Activated gamma-delta T cell treated with anti-CD3 and anti-CD28 coated beads, Interleukin-2, amount 50 U/mL, for 16 hours (primary cell): ENCODE measurements at places on chromosomes 16 and 17.

DNA sequence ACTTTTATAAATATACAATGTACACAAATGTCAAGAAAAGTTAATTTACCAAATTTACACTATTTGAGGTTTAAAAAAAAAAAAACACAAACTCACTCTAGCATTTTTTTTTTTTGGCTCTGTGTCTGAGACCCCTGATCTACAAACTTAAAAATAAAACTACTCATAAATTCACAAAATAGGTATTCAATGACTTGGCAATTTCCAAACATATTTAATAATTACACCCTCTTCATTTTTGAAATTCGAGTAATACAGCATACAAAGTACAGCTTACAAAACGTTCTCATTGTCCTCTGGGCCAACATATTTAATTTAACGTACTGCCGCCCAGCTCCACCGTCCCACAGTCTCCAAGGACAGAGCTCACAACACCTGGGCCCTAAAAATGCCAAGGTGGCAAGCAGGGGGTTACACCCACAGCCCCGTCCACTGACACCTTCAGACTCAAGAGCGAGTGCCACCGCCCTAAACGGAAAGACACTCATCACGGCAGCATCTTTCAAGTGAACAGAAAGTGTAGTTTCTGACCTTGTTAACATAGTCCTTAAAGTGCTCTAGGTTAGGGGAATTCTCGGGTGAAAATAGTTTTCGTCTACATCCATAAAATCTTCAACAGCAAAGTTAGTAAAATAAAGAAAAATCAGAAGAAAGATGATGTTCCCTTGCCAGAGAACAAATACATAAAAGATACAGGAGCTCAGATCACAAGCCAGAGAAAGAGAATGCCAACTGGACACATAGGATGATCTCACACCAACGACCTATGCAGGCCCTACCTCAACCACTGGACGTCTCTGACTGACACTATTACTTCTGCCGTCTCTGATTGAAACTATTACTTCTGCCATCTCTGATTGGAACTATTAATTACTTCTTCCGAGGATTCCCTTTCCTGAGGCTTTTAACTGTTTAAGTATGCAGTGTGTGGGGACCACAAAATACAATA, 4.2 kb downstream of the ADCY9 start:
- DNase-seq: no peak

- DNase-seq: no peak
Observed at GRCh38 chr17:39177256-39177655, 11.3 kb upstream of the ARL5C start.

- DNase-seq: no peak
Observed at GRCh38 chr16:12917653-12918052, 16.3 kb downstream of the SHISA9 start.

GRCh38 chr17:68178831-68179230, 69.0 kb upstream of the AMZ2 start:
- DNase-seq: no peak

DNA sequence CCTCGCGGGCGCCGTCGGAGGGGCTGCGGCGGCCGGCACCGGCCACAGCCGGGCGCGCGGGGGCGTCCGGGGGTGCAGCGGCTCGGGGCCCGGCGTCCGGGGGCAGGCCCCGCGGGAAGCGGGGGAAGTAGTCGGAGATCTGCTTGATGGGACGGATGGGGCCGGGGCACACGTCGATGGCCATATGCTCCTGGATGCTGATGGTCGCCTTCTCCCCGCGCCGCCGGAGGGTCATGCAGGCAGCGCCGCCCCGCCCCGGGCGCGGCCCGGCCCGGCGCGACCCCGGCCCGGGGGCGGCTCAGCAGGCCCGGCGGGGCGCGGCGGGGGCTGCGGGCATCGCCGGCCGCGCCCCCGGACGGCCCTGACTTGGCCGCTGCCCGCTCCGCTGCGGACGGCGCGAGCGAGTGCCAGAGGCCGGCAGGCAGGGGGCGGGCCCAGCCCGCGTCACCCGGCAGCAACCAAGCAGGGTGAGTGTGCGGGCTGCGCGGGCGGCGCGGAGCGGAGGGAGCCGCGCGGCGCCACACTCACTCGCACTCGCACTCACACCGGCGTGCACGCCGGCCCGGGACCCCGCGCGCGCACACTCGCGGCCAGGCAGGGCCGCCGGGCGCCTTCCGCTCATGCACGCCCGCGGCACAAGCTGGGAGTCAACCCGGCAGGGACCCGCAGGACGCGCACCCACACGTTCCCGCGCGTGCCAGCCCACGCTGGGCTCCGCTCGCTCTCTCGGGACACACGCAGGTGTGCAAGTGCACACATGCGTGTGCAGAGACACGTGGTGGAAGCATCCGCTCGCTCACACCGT, at the start of gene DOC2B:
Gene DOC2B, minus strand, starts transcription at position 406 of the 805 bp plus-strand sequence. Its CDS starts 171 bp downstream, at position 235.
- DNase-seq: no peak

GRCh38 chr16:74795104-74795503, 20.5 kb upstream of the FA2H start:
- no peak for DNase-seq

DNA sequence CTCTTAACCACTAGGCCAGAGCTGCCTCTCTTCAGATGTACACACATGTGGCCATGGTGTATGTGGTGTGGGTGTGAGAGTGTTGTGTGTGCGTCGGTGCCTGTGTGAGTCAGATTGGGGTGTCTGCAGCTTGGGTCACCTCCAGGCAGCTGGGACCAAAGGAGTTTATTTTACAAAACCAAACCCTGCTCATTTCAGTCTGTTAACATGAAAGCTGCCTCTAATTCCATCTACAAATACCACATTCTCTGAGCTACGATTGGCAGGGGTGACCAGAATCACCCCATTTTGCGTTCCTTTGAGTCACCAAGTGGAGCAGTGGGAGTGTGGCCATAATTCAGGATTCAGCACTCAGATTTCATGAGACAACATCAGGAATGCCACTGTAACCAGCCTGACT, 105.3 kb downstream of the IRX5 start:
- no peak for DNase-seq

DNA sequence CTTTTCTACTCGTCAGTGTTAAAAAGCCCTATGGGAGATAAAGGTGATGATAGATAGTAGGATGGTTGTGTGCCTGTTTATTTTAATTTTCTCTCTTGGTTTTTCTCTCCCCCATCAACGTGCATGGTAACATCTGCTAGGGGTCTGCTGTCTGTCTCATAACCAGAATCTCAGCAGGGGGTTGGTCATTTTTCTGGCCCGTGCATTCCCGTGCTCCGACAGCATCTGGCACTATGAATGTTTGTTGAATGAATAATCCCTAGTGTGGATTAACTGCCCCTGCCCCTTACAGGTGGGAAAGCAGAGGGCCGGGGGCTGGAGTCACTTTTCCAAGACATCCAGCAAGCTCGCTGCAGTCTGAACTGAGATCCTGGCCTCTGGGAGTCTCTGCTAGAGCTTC, 6.3 kb downstream of the CA5A start:
- no peak for DNase-seq

DNA sequence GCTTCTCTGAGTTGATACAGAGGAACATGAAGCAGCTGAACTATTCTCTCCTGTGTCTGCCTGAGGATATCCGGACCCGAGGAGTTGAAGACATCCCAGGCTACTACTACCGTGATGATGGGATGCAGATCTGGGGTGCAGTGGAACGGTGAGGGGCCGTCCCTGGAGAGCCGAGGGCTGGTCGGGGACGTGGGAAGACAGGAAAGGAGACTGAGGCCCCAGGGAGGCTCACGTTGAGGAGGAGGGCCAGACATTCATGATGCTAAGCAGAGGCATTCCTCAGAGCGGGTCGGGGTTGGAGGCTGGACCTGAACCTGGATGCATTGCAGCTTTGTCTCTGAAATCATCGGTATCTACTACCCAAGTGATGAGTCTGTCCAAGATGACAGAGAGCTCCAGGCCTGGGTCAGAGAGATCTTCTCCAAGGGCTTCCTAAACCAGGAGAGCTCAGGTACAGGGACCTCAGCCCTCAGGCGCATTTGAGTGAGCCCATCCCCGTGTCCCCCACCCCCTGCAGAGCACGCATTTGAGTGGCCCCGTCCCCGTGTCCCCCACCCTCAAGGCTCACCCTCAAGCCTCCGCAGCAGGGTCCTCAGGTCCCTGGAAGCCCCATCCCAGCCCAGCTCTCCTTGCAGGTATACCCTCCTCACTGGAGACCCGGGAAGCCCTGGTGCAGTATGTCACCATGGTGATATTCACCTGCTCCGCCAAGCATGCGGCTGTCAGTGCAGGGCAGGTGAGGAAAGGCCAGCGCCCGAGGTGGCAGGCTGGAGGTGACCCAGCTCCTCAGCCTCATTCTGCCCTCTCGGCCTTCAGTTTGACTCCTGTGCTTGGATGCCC, 8.3 kb downstream of the ALOX15B start:
- no peak for DNase-seq

DNA sequence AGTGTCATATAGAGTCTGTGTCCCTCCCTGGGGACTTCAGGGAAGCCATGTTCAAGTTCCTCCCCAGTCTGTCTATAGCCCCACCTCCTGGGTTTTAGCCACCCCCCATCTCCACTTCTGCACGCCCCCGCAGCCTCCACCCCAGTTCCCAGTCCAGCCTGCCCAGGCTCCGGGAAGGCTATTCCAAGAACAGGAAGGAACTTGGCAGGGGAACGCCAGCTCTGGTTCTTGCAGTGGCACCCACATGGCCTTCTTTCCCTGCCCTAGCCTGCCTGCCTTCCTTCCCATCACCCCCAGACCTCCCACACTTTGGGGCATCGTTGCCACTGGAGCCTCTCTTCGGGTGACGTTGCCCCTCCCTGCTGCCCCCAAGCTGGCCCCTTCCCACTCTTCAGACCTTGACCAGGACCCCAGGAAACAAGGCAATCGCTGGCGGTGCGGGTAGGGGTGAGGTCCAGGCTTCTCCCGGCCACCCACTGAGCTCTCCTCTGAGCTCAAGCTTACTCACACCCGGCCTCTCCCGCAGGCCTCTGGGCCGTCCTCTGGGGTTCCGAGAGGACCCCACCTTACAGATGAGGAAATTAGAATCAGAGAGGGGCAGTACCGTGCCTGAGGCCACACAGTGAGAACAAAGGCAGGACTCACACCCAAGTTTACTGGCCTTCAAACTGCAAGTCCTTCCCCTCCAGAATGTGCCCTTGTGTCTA, 9.2 kb upstream of the CES4A start:
- no peak for DNase-seq

DNA sequence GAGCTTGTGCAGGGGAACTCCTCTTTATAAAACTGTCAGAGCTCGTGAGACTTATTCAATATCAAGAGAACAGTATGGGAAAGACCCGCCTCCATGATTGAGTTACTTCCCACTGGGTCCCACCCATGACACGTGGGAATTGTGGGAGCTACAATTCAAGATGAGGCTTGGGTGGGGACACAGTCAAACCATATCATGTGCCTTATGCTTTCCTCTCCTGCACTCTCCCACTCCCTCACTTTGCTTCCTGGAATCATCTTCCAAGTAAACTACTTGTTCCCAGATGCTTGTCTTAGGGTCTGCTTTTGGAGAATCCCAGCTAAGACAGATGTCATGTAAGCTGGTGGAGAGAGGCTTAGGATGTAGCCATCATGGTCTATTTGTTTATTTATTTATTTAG, 271.2 kb downstream of the HAPSTR1 start:
- DNase-seq: no peak

DNA sequence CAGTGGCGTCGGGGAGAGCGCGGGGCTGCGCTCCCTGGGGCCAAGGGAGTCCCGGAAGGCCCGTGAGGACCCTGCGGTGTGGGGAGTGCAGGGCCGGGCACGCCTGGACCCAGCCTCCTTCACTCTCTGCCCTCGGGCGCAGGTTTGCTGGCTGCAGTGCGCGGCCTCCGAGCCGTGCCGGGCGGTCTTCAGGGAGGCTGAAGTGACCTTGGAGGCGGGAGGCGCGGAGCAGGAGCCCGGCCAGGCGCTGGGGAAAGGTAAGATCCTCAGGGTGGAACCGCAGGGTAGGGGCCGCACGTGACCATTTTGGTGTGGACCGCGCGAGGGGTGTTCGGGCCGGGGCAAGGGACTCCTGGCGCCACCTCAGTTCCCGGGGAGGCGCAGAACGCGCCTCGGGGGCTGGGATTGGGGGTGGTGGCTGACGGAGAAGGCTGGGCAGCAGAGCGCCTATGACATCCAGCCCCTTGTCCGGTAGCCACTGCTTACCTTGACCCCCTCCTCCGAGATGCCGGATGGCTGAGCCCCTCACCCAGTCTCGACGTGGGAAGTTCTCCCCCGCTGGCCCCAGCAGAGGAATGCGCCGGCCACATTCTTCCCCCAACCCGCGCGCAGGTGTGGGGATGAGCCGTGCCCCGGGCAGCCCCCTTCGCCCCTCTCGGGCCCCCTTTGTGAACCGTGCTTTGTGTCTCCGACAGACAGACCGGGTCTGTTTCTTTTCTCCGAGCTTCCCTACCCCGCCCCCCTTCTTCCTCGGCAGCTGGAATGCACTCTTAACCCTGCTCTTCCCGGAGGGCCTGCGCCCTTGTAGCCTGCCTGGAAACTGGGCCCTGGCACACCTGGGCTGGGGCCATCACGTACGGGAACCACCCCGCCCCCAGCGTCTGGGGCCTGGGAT, 631 bp downstream of the CDH3 start:
- DNase-seq: no peak

- DNase-seq: no peak
Observed at GRCh38 chr17:77875881-77876509, 82.5 kb upstream of the TNRC6C start.
